ENCODE measurements at places on chromosomes 7 and 10. TPM values are rescaled to one million over a fixed set of nuclear protein-coding genes. Genes with fewer than 3 reads are reported as not detected.

Gene UNCX
- total RNA-seq: not detected

DNA sequence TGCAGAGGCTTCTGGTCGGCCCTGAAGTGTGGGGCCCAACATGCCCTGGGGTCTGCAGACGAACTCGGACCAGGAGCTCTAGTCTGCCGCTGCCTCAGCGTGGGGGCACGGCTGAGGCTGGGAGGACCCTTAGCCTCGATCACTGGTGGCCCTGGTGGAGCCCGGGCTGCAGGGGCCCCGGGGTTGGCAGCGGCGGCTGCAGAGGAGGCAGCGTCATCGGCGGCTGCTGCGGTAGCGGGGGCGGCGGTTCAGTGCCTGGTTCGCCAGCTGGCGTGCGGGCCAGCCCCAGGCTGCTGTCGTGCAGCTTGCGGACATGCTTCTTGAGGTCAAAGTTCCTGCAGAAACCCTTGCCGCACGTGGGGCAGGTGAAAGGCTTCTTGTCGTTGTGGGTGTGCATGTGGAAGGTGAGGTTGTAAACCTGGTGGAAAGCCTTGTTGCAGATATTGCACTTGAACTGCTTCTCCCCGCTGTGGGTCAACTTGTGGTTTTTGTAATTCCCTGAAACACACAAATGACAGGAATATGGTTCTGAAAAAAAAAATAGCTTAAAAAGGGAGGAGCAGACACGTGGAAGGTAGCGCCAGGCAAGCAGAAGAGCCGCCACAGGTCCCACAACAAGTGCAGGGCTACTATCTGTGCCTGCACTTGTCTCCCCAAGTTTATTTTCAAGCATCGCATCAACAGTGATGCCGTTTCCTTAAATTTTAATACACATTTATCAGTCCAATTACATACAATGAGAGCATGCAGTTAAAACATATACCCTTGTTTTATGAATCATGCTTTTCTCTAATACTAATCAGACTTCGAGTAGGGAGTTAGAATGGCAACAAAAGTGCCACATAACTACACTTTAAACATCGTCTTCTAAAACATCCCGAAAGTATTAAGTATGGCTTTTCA lies 2.4 kb downstream of the FEZF1 start:
- no peak for DNase-seq

GRCh38 chr7:17672783-17673182 lies 267.5 kb downstream of the SNX13 start:
- no peak for DNase-seq

- DNase-seq: no peak
Observed at GRCh38 chr7:22317632-22318031, 39.3 kb downstream of the RAPGEF5 start.

- DNase-seq: no peak
Observed at GRCh38 chr7:116630357-116630756, 41.6 kb upstream of the MET start.

GRCh38 chr10:14403359-14403758 lies 72.6 kb upstream of the FRMD4A start:
- no peak for DNase-seq

DNA sequence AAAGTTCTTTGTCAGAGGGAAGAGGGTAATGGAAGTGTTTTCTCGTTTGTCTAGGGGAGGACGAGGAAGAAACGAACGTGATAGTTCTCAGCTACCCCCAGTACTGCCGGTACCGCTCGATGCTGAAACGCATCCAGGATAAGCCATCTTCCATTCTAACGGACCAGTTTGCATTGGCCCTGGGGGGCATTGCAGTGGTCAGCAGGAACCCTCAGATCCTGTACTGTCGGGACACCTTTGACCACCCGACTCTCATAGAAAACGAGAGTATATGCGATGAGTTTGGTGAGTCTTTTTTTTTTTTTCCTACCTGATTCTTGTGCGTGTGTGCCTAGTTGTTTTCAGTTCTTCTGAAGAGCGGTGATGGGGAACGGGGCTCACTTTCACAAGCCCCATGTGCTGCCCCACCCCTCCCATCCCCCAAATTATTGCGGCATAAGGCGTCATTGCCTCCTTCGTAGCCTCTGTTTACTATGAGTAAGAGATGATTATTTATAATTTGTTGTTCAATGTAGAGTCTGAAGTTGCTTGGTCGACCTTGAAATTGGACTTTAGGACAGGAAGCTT lies 98.6 kb downstream of the ARID5B start:
- no peak for DNase-seq

Gene TAS2R60
- total RNA-seq: not detected

DNA sequence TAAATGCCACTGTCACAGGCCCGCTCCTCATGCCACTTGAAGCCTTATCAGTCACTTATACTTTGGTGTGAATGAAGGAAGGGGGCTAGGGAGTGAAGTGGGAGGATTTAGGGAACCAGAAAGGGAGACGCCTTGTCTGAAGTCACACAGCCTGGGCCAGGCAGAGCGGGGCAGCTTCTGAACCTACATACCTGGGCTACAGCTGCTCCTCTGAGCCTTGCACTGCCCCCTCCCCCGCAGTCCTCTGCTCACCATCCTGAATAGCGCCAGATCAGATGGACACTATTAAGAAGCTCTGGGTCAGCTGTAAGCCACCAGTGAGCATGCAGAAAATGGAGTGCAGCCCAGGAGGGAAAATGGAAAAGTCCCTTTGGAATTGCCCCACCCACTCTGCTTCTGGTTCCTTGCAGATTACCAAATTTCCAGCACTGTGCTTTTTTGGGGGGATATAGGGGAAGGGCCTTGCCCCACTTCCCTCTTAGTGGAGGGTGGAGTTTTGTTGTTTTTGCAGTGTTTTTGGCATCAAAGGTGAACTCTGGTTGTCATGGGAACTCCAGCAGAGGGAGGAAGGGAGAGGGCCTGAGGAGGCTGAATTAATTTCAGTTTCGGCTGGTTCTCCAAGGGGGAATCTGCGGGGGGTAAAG lies 35.0 kb upstream of the ADCYAP1R1 start:
- no peak for DNase-seq

Gene NEURL1
- not detected for total RNA-seq

DNA sequence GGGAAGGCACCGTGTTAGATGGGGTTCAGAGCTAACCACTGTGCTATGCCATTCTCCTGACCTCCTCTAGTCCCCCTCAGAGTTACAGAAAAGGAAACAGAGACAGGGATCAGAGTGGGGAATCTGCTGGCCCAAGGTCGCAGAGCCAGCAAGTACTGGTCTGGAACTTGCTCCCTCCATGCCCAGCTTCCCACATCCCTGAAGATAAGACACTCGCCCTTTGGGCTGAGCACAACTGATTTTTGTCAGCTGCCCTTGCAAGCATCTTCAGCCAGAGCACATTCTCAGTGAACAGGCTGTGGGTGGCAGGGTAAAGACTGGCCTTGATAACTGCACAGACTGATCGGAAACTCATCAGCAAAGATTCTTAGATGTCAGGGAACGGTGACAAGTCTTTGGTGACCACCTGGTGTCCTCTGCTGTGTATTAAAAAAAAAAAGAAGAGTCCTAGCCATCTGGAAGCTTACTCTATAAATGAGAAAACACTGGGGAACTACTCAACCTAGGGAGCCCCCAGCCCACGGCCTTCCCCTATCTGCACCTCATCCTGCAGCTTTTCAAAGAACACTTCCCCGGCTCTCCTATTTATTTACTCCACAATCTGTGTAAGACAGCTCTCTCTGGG lies 1.3 kb upstream of the SORBS1 start:
- DNase-seq: no peak

GRCh38 chr10:27285093-27285492 lies 44.5 kb upstream of the ACBD5 start:
- DNase-seq: peak; percentile 10

DNA sequence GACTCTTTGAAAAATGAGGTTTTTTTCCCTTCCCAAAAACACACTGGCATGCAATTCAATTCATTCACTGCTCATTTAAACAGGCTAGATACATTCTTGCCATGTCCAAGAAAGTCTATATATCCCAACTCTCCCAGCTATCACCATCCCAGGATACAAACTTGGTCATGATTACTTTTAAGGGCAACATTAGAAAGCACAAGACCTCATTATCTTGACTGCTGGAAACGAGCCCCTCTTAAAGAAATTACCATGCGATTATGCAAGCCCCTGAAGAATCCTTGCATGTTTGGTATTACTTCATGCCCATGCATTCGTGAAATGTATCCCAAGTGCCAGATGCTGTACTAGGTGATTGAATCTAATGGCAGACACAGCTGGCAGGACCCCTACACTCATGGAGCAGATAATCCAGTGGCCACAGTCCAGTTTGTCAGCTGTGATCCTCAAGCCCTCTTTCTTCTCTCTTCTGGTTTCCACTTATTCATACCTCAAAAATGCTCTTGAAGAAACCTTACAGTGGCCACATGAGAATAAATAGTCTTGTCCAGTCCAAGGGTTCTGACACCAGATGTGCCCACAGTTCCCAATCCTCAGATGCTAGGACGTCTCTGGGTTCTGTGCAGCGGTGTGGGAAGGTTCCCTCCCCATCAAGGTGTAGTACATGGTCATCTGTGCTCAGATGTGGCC lies 103.7 kb upstream of the HABP2 start:
- DNase-seq: no peak

DNA sequence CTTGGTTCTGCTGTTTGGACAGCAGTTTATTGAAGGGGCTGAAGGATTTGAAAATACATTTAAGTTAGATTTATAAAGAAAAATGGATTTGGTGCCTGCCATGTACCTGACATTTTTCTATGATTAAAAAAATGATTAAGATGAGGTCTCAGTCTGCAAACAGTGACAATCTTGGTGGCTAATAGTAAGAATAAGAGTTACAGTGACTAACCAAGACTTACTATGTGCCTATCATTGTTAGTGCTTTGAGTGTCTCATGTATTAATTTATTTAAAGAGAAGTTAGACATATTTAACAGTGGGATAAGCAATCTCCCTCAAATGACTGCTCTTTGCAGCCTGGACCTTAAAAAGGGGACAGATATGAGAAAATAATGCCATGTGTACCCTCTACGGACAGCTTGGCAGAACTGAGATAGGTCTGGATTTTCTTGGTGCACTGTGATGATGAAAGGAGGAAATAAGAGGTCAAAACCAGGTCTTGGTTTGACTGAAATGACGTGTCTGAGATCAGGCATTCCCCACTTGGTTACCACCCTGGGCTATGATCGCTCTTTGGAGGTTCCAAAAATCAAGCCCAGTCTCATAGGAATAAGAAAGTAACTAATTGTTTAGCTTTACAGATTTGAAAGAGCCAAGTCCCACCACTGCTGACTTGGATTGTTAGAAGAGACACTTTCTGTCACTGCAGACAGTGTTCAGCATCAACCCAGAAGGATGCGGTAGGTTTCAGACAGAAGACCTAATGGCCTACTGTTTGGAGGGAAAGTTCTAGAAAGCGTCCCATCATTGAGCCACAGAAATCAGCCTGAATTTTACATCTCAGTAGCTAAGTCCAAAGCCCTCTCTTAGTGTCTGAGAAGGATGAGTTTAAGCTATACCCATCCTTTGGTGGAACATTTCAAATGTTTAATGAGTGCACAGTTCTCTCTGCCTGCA lies 2.1 kb downstream of the CASP7 start:
- no peak for DNase-seq

- DNase-seq: peak; percentile 38
Observed at GRCh38 chr7:92306153-92306552, 60.4 kb downstream of the ANKIB1 start.

DNA sequence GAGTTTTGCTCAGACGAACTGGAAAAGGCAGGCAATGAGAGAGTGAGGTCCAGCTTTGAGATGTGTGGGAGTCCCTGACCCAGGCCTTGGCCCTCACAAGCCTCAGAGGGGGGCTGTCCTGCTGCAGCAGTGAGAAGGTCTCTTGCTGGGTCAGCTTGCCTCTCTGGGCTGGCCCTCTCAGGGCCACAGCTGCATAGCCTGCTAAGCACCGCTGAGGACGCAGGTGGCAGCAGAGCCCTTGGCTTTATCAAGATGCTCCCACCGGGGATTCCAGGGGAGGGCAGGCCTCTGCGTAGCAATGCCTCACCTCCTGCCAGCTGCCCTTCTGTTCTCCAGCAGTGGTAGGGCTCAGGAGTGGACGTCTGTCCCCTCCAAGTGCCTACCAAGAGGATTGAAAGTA lies 128.7 kb downstream of the COBL start:
- peak; percentile 42 for DNase-seq

GRCh38 chr7:65371468-65371867 lies 2.2 kb upstream of the ZNF92 start:
- no peak for DNase-seq

GRCh38 chr7:137873524-137873923 lies 26.8 kb upstream of the DGKI start:
- no peak for DNase-seq

Gene NUPR2
- not detected for total RNA-seq

DNA sequence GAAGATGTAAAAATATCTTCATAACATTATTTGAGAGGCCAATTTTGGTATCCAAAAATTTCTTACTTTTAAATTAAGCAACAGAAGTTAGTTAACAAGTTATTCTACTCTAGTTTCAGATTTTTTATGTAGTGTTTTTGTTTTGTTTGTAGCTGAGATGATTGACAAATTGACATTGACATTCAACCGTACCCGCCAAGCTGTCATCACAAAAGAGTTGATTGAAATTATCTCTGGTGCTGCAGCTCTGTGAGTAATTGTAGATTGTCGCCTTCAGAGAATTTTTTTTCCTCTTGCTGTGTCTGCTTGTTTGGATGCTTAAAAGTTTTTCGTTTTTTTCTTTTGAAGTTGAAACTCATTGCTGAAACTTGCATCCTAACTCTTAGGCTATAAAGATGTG lies 14.6 kb downstream of the ATP5F1C start:
- DNase-seq: no peak

DNA sequence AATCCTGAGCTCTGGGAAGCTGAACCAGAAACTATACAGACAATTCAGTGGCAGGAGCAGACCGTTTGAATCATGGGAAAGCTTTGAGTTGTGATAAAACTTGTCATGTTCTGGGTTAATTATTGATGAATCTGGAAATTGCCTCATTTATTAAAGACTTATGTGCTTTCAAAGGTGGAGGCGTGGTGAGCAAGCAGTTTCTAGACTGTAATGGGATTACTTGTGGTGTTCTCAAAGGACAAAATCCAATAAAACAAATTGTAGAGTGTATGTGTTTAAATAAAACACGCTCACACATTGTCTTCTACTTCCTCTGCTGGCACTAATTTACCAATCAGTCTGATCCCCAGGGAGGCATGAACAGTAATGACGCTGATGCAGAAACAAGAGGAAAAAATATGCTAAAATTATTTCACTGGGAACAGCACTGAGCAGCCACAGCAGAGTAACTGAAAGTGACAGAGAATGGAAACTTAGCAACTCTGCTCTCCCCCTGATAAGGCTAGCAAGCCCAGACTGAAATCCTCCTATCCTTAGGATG lies 25.1 kb downstream of the PARD3 start:
- DNase-seq: no peak

Gene SHH
- not detected for total RNA-seq

GRCh38 chr7:39709768-39710311 lies 86.5 kb downstream of the RALA start:
- no peak for DNase-seq

Data from HT1080 (cell line).